ENCODE measurements at places on chromosomes 12 and 14.

DNA sequence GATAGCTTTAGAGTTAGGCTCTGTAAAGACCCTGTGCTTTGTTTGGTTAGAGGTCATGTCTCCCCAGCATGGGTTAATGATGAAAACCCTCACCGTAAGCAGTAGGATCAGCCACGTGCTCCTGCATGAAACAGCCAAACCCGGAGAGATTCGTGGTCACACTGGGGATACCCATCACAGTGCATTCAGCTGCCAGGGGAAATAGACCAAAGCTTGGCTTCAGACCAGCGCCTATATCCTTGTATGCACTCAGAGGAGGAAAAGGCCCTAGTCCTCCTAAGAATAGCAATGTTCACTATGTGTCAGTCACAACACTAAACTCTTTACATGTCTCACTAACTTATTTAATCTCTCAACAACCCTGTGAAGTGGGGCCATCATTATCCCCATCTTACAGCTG is 16.3 kb downstream of the SPX start:
- DNase-seq, result peak; percentile 13

GRCh38 chr14:23392613-23393012 is 15.5 kb downstream of the MYH6 start:
- DNase-seq, result no peak

DNA sequence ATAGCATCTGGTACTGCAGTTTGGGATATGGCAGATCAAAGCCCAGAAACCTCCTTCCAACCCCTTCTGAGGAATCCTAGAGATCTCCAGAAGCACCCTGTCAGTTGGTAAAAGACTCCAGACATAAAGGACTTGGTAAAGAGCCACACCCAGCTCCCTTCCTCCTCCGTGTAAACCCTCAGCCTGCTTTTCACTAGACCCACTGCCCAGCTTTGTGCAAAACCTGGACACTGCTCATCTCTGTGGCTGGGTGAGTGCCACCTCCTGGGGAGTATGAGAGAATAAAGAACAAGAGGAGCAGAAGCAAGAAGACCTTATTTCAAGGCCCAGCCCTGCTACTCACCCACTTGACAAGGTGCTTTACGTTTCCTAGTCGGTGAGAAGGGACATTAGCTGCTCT is 33.0 kb downstream of the ANO2 start:
- DNase-seq, result no peak

GRCh38 chr14:73764406-73765280 is 50.5 kb upstream of the PNMA1 start:
- peak; percentile 75 for DNase-seq

GRCh38 chr12:75444429-75445136 is 36.0 kb upstream of the GLIPR1 start:
- DNase-seq, result no peak

Data from RPMI8226 (cell line).